ENCODE measurements at places on chromosomes 1 and 21.
A peak's percentile ranks its signal among the peaks of the same experiment; 100 is the strongest.

GRCh38 chr1:31266547-31266946, 26.9 kb upstream of the NKAIN1 start:
- DNase-seq = no peak

DNA sequence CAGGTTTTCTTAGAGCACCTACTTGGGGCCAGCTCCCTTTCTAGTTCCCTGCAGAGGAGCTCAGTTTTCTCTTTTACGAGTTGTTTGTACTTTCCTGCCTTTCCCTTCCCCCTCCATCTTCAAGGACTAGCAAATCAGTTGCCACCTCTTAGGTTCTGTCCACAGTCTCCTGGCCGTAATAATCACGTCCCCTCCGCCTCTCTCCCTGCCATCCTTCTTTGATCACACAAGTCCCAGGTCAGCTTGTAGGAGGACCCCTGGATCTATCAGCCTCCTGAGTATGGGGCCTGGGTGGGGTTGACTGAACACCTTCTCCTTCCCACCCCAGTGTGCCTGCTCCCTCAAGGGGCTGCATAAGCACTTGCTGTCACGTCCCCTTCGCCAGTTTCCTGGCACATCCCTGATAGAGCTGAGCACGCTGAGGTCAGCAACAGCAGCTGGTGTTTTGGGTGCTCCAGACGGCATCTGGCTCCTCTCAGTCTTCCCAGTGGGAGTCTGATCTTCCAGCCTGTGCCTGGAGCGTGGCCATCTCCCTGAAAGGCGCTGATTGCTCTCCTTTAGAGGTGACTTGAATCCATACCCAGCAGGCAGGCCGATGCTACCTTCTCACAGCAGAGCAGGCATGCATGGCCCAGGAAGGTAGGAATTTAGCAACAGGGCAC, 216.1 kb upstream of the TMEM51 start:
- DNase-seq = no peak

- DNase-seq = no peak
Measured at GRCh38 chr1:58308206-58308605, 238.3 kb downstream of the OMA1 start.

DNA sequence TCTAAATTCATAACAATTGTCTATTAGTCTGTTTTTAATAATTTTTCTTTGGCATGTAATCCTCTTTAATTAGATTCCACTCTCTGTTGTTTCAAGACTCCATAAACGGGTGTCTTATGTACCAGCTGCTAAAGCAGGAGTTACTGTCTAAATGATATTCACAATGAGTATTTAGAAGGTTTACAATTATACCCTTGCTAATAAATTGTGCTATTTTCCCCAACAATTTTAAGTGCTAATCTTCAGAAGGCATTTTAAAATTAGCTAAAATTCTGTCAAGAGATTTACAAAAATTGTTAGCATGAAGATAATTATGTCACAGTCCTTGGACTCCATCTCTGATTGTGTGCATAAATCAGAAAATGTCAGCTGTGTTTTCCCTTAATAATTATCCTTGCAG, 83.7 kb downstream of the DPYD start:
- DNase-seq = no peak

- no peak for DNase-seq
Measured at GRCh38 chr1:41366455-41367287, 5.4 kb downstream of the FOXO6 start.

- DNase-seq = no peak
Measured at GRCh38 chr1:76759171-76759860, 108.0 kb upstream of the ST6GALNAC5 start.

GRCh38 chr1:24191860-24192259, 4.8 kb upstream of the IFNLR1 start:
- peak; percentile 72 for DNase-seq

DNA sequence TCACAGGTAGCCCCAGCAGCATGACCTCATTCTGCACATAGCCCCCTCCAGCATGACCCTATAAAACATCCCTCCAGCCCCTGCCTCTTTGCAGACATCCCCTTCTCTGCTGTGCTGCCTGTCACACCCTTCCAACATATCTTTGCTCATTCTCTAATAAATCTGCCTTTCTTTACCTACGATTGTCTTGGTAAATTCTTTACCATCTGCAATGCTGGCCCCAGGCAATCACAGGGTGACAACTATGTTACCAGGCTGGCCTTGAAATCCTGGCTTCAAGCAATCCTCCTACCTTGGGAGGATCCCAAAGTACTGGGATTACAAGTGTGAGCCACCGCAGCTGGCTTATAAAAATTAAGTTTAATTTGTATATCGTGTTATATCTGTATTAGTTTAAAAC, 134.5 kb downstream of the VAV3 start:
- DNase-seq = no peak

GRCh38 chr1:232561381-232561780, 68.6 kb downstream of the SIPA1L2 start:
- DNase-seq = no peak

- DNase-seq = no peak
Measured at GRCh38 chr1:228297822-228298221, 90.0 kb downstream of the OBSCN start.

GRCh38 chr1:109628540-109629321, 9.1 kb downstream of the AMPD2 start:
- no peak for DNase-seq

- DNase-seq = no peak
Measured at GRCh38 chr1:33944846-33945245, 81.0 kb downstream of the HMGB4 start.

GRCh38 chr1:187790724-187791123, 962.0 kb downstream of the PLA2G4A start:
- no peak for DNase-seq

DNA sequence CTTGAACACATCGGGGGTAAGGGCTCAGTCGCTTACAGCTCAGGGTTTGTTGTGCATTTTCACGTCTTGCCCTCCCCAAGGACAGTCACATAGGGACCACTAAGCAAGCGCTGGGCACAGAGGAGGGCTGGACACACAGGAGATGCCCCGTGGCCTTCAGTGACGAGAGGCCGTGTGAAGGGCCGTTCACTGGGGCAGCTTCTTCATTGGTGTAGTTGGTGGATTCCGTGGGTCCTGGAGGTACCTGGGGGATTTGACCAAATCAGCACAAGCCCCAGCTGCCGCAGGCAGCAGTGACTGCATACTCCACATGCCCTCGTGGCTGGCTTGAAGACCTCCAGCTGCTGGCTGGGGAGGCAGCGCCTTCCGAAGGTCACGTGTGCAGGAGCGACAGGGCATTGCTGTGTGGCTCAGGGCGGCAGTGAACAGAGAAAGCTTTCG, 100.8 kb upstream of the C1orf174 start:
- no peak for DNase-seq

- DNase-seq = no peak
Measured at GRCh38 chr1:232891071-232891470, 59.3 kb upstream of the NTPCR start.

DNA sequence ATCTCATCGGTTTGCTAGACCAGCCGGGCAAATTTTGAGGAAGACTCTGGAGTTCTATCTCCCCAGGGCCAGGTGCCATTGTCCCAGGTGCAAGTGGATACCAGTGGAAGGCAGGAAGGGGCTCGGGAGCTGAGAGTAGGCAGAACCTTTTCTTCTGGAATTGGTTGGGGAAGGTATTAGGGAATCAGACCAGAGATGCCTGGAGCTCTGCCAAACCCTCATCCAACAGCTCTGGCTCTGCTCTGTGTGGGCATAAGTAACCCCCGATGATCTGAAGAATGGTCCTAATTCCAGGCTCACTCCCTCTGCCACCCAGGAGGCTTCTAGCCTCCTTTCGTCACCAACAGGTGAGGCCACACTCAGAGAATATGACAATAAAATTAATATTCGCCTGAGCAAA, 69.9 kb downstream of the PGBD5 start:
- no peak for DNase-seq

- no peak for DNase-seq
Measured at GRCh38 chr1:232664844-232665777, 35.2 kb upstream of the SIPA1L2 start.

- no peak for DNase-seq
Measured at GRCh38 chr1:31145648-31146047, 80.1 kb upstream of the PUM1 start.

- peak; percentile 16 for DNase-seq
Measured at GRCh38 chr21:46598581-46599572, 6.0 kb downstream of the S100B start.

DNA sequence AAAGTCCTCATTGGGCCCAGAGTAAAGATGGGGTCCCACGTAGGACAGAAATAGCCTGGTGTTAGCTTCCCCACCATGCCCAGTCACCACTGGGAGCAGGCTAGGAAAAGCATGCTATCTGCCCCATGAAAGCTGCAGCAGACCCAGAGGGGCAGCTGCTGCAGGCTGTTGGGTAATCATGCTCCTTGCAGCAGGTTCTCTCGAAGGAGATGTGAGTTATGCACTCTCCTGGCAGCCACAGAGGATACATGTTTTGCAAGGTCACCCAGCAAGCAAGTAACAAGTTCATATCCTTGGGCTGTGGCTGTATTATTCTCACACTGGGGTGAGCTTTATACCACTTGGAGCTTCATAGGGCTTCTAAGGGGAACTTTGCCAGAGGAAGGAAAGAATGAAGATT, 9.1 kb upstream of the HEYL start:
- DNase-seq = no peak

- DNase-seq = no peak
Measured at GRCh38 chr1:192133350-192133926, 24.8 kb upstream of the RGS18 start.

DNA sequence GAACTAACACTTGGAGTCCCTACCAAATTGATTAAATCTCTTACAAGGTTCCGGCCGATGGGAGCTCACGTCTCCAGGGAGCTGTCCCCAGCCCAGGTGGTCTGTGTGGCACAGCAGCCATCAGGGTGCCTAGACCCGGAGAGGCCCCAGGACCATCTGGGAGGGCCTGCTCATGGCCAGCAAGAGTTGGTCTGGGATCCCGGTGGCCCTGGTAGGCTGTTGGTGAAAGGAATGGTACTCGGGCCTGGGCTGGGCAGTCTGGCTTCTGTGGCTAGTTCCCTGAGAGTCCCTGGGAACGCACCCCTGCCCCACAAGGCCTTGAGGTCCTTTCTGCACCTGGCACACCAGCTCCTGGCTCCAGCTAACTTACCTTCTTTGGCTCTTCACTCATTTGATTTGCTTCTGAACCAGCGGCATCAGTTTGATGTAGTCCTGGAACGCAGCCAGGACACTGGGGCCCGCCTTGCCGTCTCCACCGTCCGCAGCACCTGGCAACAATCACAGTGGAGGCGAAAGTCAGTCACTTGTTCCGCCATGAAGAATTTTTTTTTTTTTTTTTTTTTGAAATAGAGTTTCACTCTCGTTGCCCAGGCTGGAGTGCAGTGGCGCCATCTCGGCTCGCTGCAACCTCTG, 62.5 kb downstream of the SCCPDH start:
- DNase-seq = no peak

GRCh38 chr1:172399756-172400721, 20.4 kb upstream of the C1orf105 start:
- DNase-seq = no peak

- DNase-seq = peak; percentile 34
Measured at GRCh38 chr1:50959303-50959912, 659 bp downstream of the FAF1 start.

- no peak for DNase-seq
Measured at GRCh38 chr1:164633997-164634396, 75.0 kb downstream of the PBX1 start.

DNA sequence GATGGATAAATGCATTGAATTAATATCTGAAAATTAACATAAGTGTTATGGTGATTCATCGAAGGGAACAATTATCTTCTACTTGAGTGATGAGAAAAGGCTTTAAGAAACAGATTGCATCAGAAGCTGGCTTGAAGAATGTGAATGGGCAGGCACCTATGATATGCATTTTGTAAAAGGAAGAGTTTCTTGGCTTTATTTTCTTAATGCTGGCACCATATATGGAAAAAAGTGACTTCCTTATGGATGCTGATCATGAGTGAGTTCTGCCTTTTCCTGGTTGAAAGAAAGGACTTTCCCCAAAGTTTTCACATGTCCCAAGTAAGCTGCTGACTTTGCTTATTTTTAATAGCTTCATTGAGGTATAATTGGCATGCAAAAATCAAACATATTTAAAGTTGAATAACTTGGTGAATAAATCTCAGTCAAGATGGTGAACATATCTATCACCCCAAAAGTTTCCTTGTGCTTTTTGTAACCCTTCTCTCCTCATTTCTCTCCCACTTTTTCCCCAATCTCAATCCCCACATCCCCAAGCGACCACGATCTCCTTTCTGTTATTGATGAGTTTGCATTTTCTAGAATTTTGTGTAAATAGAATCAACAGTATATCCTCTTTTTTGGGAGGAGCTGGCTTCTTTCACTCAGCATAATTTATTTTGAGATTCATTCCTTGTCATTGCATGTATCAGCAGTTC, 74.2 kb downstream of the SPATA46 start:
- no peak for DNase-seq

DNA sequence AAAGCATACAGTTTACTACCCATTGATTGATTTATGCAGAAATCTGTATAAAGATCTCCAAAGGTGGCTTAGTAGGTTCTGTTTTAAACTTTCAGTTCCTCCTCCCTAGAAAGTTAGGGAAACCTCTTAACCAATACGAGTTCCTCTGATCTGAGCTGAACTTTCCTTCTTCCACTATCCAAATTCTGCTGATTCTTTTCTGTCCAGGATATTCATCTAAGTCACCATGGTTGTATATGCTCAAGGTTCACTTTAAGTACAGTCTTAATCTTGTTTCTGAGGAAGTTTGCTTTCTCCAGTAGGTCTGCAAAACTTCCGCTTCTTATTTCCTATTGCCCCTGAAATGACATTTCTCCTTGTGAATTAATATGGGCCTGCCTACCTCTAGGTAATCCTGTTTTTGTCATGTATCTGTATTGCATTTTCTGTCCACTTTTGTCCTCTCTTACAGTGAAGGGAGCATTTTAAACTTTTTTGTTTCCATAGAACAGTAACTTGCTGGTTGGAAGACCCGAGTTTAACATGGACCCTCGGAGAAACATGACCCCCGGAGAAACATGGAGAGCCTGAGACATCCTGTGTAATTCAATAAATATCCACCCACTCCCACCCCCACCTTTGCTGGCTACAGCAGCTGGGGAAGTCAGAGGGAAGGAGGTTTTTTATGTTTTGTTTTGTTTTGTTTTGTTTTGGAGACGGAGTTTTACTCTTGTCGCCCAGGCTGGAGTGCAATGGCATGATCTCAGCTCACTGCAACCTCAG, 16.7 kb upstream of the TUT4 start:
- DNase-seq = no peak

DNA sequence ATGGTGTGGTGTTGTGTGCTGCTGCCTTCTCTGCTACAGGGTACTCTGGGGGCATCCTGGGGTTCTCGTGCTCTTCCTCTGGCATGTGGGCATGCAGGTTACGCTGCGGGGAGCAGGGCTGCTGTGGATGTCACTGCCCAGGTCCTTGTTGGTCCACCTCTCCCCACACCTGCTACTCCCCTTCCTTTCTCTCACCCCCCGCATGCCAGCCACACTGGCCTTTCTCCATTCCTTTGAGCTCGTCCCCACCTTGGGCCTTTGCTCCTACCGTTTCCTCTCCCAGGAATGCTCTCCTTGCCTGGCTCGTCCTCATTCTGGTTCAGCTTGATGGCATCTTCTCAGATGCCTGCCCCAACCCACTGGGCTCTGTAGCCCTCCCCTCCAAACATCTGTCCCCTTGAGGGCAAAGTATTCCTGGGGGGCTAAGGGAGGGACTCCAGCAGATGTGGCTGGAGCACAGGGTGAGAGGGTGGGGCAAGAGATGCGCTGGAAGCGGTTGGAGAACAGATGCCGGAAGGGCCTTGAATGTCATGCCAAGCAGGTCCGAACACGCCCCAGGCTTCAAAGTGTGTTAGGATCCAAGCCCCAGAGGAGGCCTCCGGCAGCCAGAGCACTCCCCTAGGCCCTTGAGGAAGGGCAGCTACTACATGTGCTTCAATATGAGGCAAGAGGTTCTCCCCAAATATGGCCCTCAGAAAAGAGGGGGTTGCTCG, 23.4 kb downstream of the DMRTB1 start:
- DNase-seq = no peak

All from GM13976 (cell line).